ENCODE measurements at places on chromosomes 7 and 10.

GRCh38 chr7:20191391-20191869 is 25.8 kb downstream of the MACC1 start:
- no peak for DNase-seq

DNA sequence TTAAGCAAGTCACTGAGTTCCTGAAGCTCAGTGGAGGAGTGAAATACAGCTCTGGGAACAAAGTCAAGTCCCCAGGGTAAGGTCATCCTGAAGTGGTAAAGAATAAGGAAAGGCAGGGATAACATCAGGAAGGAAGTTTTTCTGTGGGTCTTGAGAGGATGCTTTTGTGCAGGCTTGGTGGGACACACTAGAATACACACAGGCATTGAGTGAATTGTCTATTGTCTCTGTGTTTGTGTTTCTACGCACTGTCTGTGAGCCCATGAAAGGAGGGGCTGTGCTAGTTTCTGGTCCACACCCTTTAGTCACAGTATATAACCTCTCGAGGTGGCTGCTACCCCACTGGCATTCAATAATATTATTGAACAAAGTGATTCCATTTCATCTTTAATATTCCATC is 95.8 kb upstream of the ABCB5 start:
- no peak for DNase-seq

DNA sequence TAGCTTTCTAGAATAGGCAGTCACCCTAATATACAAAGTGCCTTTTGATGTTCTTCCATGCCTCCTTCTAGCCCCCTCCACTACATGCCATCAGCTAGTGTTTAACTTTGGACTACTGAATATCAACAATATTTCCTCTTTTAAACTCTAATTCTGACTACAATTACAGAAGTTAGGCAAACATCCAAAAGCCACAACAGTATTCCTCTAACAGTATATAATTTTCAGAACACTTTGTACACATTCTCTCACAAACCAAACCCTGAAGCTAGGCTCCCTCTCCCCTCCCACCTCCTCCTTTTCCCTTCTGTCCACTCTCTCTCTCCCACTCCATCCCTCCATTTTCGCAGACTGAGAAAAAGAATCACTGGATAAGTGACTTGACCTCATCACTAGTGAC is 59.7 kb downstream of the CPEB3 start:
- DNase-seq = no peak

- no peak for DNase-seq
These were observed 106.6 kb upstream of the SHH start for GRCh38 chr7:155918720-155919390.

GRCh38 chr10:110919349-110919931 is at the start of gene SHOC2:
Gene SHOC2, plus strand, starts transcription at chr10:110919604. Its CDS starts 44,755 bp downstream, at chr10:110964359.
- DNase-seq = peak; percentile 100

- DNase-seq = no peak
These were observed 300.9 kb downstream of the NEBL start for GRCh38 chr10:20596065-20596755.

DNA sequence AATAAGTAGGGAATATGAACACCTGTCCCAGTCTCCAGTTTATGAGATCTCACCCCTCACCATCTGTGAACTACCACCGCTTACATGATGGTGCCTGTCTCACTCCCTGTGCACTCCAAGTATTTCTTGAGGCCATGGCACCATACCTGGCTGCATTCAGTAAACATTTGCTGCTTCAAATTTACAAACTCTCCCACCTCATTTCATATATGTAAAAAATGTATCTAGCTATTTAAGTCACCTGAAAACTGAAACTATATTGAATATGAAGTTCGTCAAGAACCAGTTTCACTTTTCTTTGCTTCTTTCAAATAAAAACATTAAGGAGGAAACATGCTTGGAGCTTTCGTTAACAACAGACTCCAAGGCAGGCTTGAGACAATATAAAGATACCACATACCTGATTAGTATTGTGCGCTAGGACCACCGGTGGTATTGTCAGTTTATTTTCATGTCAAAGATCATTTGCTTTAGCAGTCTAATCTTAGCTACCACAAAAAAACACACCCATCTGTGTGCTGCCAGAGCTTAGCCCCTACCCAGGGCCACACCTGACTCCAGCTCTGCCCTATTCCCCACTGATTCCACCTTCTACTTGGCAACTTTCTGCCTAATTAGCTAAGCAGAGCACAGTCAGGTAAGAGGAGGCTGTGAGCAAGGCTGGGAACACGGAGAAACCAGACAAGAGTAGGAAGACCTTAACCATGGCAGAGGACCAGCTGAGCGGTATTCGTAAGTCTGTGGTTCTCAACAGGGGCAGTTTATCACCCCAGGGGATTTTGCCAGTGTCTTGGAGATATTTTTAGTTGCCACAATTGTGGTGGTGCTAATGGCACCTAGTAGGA is 92.0 kb downstream of the ZFAND4 start:
- no peak for DNase-seq

DNA sequence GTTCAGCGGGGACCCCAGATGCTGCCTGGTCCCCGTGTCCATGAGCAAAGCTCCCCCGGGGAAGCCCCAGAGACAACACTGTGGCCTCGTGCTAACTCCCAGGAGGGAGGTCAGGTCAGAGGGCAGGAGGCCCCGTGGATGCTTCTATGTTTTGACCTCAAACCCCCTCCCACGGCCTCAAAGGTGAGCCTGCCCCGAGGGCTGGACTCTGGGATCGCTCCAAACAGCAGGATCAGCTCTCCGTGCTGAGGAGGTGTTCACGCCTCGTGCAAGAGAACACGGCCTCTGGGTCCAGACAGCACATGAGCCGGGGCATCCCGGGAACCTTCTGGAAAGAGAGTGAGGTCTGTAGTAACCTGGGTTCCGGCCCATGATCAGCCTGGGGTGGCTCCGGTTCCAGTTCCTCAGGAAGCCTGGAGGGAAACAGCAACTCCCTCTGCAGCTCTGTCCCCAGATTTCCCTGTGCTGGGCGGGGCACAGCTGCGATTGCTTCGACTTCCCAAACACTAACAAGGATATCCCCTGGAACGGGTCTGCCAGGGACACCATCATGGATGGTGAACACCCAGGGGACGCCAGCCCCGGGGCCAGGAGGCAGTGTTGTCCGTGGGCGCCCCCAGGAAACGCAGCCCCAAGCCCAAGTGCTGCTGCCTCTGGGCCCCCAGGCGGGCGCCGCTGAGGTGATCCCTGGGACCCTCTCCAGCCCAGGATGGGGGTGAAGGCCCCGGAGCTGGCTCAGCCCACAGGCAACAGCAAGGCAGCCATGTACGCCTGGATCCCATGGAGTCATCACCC is 18.0 kb upstream of the INPP5A start:
- DNase-seq = no peak

- DNase-seq = no peak
These were observed 9.4 kb upstream of the NKX2-3 start for GRCh38 chr10:99523251-99523773.

GRCh38 chr7:82244947-82245517 is 198.5 kb downstream of the CACNA2D1 start:
- DNase-seq = no peak

DNA sequence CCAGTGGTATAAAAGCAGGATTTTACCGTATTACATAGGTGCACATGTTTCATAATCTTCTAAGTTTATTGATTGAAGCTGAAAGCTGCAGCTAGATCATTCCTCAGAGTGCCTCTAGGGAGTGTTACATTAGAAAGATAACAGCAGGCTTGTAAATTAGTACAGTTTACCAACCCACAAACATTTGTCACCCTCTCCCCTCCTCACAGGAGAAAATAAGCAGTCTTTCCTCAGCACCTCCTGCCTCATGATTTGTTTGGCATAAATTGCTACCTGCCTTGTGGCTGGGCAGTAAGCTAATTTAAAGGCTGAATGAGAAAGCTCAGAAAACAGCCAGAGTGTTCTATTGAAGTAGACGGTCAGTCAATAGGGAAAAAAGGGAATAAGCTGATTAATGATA is 74.2 kb downstream of the NXPH1 start:
- no peak for DNase-seq

DNA sequence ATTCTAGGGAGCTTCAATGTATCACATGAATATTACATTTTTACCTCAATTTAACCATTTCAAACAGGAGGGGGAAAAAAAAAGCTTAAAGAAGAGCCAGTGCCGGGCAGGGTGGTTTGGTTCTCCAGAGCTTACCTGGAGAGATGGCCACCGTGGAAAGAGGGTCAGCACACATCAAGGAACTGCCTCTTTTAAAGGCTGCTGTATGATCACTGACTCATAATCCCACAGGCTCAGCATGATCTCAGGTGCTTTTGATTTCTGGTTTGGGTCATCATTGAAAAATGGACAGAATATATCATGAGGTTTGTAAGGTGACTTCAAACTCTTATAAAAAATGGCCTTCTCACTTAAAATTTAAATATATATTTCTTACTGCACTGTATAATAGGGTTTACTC is 67.5 kb upstream of the MDFIC start:
- no peak for DNase-seq

GRCh38 chr10:36721871-36722270 is 403.5 kb upstream of the ANKRD30A start:
- DNase-seq = no peak

DNA sequence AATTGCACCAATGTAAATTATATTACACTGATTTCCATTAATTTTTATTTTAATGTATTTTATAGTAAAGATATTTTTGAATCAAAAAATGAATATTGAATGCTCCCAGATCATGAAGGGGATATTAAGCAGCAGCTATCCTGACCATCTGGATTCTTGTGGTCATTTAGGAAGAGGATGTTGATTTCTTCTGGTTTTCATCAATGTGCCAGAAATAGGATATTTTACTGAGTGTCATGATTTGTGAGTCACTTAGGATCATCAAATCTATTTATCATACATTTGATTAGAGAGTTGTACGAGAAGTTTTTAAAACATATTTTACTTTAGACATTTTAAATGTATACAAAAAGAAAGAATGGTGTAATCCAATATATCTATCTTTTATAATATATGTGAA is 366.3 kb upstream of the CHRM2 start:
- DNase-seq = no peak

GRCh38 chr10:101080933-101081931 is 19.4 kb downstream of the KAZALD1 start:
- no peak for DNase-seq

DNA sequence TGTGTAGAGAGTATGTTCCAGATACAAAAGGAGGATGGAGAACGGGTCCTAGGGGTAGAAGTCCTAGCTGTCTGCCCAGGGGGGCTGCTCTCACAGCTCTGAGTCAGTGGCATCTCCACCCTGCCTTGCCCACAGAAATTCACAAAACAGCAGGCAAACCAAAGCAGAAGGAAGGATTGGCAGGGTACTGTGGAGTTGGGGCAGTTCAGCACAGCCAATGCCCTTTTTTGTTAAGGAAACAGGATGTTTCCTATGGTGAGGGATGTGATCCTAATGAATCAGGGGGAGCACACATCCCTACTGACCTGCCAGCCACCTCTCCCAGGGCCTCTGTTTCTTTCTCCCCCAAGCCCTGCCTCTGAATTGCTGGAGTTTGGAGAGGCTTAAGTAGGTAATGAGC is 457.6 kb downstream of the PLXNA4 start:
- no peak for DNase-seq

- no peak for DNase-seq
These were observed 29.3 kb downstream of the ARL4A start for GRCh38 chr7:12716722-12717121.

DNA sequence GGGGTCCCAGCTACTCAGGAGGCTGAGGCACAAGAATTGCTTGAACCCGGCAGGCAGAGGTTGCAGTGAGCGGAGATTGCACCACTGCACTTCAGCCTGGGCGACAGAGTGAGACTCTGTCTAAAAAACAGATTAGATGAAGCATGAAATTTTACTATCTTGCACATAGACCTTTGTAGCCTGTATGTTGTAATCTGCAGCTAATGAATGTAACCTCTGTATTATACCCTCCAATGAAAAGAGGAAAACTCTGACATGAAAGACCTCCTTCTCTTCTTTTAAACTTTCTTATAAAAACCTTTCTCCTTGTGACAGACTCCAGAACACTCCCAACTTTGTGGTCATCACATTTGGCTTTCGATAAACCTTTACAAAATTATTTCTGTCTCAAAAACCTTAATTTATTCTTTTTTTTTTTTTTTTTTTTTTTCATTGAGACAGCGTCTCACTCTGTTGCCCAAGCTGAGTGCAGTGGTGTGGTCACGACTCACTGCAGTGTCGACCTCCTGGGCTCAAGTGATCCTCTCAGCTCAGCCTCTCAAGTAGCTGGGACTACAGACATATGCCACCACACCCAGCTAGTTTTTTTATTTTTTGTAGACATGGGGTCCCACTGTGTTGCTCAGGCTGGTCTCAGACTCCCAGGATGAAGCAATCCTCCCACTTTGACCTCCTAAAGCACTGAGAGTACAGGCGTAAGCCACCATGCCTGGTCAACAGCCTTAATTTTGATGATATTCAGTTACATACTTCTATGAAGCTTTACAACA is 97.4 kb downstream of the SVOPL start:
- no peak for DNase-seq

- peak; percentile 91 for DNase-seq
These were observed 15.3 kb upstream of the GPR146 start for GRCh38 chr7:1028775-1029636.

- peak; percentile 72 for DNase-seq
These were observed 87.1 kb downstream of the NKX6-2 start for GRCh38 chr10:132698761-132699391.

DNA sequence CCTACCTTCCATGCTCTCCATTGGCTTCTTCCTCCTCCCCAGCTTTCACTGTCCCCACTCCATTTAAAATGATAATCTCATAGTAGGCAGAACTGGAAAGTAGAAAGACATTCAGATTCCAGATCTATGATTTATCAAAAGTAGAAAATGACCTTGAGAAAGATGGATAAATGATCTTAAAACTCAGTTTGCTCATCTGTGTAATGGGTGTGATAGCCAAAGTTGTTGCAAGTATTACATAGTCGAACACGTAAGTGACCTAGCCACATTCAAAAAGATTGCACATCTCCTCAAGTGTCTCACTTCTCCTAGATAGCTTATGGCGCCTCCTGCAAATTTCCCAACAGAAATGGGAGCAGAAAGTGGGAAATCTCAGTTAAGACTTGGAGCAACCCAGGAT is 89.8 kb upstream of the FGL2 start:
- no peak for DNase-seq

GRCh38 chr10:57992321-57993077 is 275.2 kb downstream of the IPMK start:
- DNase-seq = no peak

DNA sequence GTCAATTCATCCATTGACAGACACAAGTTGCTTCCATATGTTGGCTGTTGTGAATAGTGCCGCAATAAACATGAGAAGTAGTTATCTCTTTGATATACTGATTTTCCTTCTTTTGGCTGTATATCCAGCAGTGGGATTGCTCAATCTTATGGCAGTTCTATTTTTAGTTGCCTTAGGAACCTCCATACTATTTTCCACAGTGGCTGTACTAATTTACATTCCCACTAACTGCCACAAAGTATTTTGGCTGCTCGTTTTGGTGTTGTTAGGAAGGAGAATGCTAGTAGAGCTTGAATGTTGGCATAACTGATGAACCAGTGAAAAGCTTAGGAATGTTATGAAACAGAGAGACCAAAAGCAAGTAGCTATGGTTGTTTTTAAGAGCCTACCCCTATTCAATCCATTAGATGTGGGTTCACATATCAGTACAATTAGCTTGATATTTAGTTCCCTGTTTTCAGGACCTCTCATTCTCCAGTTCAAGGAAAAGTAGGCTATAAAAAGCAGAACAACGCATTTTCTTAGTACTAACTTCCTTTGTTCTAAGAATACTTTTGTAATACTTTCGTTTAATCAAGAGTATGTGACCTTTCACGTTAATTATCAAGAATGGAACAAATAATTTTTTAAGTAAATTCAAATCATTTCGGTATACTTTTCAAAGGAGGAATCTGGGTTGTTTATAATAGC is 100.3 kb downstream of the FAS start:
- DNase-seq = no peak

GRCh38 chr10:57696641-57697040 is 571.1 kb downstream of the IPMK start:
- DNase-seq = no peak

GRCh38 chr7:6262221-6262620 is 10.2 kb downstream of the CYTH3 start:
- DNase-seq = no peak
